ENCODE measurements at places on chromosomes 4 and X.

DNA sequence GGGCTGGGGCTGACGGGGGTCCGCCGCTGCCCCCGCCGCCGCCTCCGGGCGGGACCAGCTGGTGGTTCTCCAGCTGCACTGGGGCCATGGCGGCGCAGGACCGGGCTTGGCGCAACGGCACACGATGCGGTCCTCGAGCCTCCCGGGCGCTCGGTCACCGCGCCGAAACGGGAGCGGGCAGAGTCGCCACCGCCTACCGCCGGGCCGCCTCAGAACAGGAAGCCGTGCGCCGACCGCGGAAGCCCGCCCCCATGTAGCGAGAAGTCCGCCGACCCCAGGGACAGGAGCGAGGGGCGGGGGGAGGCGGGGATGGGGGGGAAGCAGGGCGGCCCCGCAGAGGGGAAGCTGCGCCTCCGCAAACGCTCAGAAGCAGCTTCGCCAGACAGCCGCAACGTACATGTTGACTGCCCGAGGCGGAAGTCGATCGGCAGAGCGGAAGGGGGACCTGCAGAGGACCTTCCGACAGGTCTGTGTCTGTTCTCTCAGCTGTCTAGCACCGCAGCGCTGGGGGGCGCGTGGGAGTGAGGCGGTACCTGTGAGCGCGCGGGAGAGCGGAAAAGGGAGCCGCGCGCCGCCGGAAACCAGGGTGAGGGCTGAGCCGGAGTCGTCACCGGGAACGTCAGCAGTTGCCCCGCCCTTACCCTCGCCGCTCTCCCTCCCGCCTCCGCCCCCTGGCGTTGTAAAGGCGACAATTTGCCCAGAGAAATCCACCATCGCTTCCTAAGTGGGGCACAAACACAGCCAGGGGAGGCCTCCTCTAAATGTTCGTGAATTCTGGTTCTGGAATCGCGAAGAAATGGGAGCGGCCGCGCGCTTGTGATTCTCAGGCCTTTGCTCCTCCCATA, at the start of gene MED14:
TSS of gene MED14 (minus strand) at position 218 of the 845 bp plus-strand sequence. CDS start at position 88, 130 bp downstream.
- peak; percentile 82 for DNase-seq

DNA sequence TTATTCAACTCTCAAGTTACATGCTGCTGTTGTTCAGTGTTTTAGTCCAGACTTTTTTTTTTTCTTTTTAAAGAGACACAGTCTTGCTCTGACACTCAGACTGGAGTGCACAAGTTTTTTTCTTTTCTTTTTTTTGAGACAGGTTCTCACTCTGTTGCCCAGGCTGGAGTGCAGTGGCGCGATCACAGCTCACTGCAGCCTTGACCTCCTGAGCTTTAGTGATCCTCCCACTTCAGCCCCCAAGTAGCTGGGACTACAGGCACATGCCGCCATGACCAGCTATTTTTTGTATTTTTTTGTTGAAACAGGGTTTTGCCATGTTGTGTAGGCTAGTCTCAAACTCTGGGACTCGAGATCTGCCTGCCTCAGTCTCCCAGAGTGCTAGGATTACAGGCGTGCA, 11.9 kb downstream of the ADD1 start:
- no peak for DNase-seq

GRCh38 chrX:112819008-112819640, 21.5 kb downstream of the AMOT start:
- DNase-seq: peak; percentile 0

DNA sequence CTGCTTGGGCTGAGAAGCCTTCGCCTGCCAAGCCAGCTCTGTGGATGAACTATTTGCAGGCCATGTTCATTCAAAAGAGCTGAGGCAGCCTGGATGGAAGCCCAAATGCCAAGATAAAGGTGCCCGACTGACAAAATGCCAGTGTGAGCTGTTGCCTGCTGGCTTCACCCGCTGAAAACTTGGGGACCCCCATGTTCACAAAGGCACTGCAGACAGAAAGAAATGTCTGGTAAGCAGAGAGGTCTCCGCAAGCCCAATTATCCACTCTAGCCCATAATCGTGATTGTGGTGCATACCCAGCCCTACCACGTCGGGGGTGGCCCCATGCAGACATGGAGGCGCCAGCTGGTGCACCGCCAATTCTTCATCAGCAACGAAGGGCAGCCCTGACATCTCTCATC, 13.0 kb upstream of the SMIM20 start:
- no peak for DNase-seq

DNA sequence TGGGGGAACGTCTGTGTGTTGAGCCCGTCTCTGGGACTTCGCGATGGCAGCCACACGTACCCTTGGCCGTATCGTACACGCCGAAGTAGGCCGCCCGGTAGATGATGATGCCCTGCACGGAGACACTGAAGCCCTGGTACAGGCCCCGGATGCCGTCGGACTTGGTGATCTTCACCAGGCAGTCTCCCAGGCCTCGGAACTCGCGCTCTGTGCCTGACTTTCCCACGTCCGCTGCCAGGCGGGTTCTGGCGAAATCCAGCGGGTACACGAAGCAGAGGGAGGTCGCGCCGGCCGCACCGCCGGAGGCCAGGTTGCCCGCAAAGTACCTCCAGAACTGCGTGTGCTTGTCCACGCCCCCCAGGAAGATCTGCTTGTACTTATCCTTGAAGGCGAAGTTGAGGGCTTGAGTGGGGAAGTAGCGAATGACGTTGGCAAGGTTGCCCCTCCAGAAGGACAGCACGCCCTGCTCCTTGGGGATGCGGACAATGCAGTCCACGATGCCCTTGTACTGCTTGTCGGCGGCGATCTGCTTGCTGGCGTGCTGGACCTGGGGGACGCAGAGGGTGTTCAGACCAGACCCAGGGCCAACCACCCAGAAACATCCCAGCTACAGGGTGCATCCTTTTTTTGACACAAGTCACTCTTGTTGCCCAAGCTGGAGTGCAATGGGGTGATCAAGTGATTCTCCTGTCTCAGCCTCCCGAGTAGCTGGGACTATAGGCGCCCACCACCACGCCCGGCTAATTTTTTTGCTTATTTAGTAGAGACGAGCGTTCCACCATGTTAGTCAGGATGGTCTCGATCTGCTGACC, 2.5 kb downstream of the SLC25A6 start:
- no peak for DNase-seq

GRCh38 chrX:130100180-130100579, 10.1 kb downstream of the ELF4 start:
- DNase-seq: peak; percentile 68

- DNase-seq: no peak
These were observed 75.0 kb upstream of the DHX15 start for GRCh38 chr4:24659241-24659961.

Measured in EH (cell line).